ENCODE measurements at places on chromosomes 11 and 22.

DNA sequence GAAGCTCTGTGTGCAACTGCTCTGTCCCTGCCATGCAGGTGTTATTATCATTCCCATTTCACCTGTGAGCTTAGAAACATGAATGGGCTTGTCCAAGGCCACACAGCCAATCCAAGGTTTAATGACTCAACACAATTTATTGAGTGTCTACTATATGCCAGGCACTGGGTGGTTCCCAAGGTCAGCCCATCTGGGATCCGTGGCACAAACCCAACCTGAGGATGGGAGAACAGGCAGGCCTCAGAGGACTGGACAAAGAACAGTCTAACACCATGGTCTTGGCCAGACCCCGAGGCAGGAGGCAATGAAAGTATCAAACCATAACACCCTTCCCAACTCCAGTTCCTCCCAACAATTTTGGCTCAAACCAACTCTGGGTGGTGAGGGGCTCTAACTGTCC lies 15.7 kb downstream of the SPATA19 start:
- no peak for DNase-seq

DNA sequence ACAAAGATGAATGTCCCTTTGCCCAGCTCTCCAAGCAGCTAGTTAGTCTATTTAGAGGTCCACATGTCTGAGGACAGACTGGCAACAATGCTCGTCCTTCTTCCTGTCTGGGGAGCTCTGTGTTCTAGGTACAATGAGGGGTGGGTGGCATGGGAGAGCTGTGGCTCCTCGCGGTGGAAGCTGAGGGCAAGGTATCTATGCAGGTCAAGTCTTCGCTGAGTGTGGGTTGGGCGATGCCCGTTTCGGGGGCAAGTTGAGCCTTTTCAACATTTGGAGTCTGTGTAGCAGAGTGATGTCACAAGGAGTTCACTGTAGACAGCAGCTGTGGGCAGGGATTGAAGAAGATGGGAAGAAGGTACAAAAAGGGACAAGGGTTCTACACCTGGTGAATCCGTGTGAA lies 163.2 kb downstream of the FEZ1 start:
- no peak for DNase-seq

- DNase-seq: no peak
Measured at GRCh38 chr11:18749681-18750319, 23.8 kb upstream of the IGSF22 start.

GRCh38 chr22:49760280-49760629 lies 67.4 kb downstream of the BRD1 start:
- DNase-seq: no peak

GRCh38 chr11:113162592-113162962 lies 151.8 kb upstream of the TTC12 start:
- DNase-seq: no peak

- no peak for DNase-seq
Measured at GRCh38 chr11:117144477-117145392, 648 bp downstream of the PAFAH1B2 start.

- DNase-seq: no peak
Measured at GRCh38 chr11:68181719-68182451, 31.2 kb downstream of the KMT5B start.

DNA sequence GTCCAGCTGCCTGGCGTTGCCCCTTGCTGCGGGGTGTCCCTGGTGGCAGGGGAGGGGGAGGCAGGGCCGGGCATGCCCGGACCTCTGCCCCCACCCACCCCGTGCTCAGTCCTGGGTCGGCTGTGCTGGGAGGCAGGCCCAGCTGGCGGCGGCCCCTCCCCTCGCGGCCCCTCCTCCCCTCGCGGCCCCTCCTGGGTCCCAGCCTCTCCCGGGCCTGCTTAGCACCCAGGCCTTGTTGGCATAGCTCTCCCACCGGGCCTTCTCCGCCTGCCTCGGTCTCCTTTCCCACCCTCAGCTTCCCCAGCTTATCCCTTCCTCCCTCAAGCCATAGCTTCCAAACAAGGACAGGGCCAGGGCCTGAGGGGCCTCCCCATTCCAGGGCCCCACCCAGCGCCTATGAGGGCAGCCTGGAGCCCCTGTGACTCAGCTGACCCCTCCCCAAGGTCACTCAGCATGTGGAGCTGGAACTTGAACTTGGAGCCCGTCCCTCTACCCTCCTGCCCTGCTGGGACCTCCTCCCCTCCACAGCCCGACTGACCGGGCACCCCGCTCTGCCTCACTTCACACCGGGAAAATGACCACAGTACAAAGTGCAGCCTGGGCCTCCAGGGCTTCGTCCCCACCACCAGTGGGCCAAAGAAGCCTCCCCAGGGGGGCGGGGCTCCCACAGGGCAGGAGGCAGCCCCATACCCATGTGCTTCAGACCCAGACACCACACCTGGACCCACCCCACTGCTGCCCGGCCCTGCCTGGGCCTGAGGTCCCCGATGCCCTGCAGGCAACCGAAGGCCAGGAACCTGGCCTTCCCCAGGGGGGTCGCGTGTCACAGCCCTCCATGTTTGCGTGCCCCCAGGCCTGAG lies 1.2 kb downstream of the EPS8L2 start:
- DNase-seq: no peak

GRCh38 chr11:30855383-30856006 lies 269.3 kb upstream of the MPPED2 start:
- no peak for DNase-seq

- no peak for DNase-seq
Measured at GRCh38 chr11:59152312-59152951, 9.8 kb downstream of the FAM111A start.

DNA sequence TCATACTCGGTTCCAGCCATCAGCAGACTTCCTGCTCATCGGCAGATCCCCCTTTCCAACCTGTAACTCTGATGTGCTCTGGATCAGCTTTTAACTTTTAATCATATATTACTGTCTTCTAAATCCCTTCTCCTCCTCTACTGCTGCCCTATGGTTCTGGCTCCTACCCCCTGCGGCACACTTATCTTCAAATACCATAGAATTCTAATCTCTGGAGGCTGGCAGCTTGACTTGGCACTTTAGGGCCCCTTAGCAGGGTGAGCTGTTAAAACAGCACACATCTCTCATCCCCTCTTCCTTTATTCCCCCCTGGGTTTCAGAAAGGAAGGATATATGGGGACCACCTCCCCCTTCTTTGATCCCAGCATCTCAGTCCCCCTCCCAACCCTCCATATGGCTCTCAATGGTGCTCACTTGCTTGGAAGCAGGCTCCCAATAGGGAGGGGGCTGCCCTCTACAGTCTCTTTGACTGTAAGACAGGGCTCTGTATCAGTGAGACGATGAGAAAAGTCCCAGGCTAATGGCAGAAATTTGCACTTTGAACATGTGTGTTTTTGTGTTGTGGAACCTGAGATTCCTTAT lies 4.4 kb upstream of the CNTF start:
- no peak for DNase-seq

- no peak for DNase-seq
Measured at GRCh38 chr22:25735650-25736049, 6.3 kb upstream of the MYO18B start.

DNA sequence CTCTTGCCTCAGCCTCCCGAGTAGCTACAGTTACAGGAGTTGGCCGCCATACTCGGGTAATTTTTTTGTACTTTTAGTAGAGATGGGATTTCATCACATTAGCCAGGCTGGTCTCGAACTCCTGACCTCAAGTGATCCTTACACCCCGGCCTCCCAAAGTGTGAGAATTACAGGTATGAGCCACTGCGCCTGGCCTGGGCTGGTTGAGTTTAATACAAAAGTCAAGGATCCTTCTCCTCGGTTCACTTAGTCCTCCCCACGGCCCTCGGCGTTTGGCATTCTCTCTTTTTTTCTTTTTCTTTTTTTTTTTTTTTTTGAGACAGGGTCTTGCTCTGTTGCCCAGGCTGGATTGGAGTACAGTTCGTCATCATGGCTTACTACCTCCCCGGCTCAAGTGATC lies 33.0 kb downstream of the MCHR1 start:
- DNase-seq: no peak

GRCh38 chr11:87059596-87060390 lies 22.1 kb downstream of the TMEM135 start:
- no peak for DNase-seq

DNA sequence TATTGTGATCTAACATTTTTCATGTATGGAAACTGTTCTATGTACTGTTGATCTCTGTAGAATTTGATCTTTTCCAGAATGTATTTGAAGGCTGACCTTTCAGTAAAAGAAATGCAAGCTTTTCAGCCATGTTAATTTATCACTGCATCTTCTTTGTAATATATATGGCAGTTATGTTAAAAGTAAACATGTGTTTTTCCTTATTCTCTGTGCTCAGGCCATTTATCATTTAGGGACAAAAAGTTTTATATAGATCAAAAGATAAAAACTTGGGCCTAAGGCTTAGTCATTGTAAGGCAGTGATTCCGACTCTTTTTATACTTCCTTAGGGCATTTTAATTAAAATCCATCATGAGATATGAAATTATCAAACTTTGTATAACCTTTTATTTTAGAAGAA lies 48.7 kb downstream of the KDM2A start:
- DNase-seq: no peak

DNA sequence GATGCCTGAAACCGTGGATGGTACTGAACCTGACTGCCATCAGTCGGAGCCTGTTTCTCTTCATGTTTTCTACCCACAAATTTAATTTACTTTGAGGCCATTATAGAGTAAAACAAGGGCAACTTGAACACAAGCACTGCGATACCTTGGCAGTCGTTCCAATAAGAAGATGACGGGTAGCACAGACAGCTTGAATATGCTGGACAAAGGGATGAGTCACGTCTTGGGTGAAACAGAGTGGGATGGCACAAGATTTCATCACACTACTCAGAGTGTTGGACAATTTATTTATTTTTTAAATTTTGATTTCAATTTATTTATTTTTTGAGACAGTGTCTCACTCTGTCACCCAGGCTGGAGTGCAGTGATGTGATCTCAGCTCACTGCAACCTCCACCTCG lies 5.7 kb downstream of the DIXDC1 start:
- no peak for DNase-seq

DNA sequence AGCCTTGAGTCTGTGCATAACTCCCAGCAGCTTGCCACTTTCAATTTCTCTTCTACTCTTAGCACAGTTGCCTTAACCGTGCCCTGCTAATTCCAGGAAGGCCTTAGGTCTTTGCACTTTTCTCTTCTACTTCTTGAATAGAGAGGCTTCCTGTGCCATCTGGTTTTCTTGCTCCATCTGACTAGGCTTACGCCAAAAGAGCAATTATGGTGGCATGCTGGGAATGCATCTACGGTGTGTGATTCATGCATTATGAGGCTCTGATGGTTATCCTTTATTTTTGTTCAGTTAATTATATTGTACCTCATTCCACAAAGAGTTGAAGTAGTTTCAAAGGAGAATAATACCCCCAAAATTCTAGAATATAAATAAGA lies 29.4 kb downstream of the SIK2 start:
- DNase-seq: no peak

- DNase-seq: no peak
Measured at GRCh38 chr11:62108017-62108750, 15.6 kb upstream of the INCENP start.

- no peak for DNase-seq
Measured at GRCh38 chr22:47091246-47091651, 328.8 kb downstream of the TBC1D22A start.

DNA sequence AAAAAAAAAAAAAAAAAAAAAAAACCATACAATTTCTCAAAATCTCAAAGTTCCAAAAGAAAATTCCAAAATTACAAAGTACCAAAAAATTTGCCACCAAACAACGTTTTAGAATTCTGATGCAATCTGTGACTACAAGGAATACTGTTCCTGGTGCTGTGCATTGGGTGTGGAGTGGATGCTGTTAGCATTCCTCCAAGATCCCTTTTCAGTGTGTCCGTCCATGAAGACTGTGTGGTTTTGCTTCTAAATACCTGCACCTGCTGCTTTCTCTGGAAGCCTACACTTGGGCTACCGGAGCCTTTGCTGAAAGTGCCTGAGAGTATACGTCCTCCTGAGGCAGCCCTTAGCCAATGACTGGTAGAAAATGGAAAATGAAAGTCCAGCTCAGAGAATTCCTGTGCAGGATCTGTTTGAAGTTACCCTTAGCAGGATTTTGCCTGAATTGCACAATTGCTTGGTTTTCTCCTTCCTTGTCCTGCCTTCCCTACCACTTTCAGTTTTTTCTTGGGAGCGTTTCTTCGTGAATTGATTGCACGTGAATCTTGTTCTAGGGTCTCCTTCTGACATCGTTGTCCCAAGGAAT lies 140.8 kb downstream of the TRPC6 start:
- no peak for DNase-seq

DNA sequence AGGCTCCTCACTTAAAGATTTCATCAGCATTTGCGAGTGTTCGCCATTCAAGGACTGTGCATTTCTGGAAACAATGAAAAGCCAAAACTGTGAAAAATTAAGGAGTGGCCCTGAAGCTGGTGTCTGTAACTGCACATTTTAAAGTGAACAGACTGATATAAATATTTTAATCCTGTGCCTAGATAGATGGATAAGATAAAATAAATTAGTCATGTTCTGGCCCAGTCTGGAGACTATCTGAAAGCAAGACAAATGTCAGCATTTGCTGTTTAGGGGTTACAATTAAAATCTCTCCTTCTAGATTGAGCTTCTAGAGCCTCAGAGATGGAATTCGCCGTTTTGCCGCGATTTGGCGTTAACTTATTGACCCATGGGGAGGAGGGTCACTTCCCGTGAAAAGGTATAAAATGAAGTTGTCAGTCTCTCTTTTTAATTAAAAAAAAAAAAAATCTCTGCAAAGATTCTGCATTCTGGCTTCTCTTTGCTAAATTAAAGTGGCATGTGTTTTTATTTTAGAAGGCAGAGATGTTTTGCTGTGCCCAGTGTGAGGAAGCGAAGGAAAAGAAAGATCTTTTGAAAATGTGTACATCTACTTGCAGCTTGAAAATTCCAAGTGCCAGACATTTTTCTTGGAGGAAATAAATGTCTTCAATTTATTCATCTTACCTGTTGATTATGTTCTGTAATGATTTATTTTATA lies 79.7 kb upstream of the WNT7B start:
- no peak for DNase-seq

DNA sequence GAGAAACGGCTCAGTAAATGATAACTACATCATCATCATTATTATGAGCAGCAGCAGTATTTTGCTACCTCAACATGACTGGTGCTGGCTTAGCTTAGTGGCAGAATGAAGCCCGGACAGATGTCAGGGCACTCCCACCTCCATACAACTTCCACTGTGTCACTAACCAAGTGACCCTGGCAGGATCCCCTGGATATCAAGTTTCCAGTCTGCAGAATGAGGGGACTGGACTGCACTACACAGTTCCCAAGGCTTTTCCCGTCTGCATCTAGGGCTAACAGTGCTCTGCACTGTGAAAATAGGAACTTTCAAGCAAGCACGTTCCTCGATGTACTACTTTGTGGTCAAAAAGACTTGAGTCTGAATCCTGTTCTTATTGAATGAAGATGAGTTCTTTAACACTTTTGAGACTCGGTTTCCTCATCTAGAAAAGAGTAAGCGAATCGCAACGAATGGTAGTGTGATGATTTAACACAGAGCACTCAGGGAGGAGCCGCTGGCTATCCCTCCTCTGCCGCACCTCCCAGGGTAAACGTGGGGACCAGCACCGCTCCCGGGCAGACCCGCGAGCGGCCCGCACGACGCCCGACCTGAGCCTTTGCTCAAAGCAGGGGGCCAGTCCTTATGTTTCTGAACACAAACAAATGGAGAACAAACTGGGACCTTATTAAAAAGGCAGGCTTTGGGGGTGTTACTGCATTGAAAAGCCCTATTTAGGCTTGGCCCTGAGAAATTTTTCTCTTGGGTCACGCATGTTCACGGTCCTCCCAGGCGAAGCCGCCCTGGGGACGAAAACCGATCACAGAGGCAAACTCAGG lies 910 bp downstream of the CLTCL1 start:
- no peak for DNase-seq
